ENCODE measurements at places on chromosomes 4 and X.

DNA sequence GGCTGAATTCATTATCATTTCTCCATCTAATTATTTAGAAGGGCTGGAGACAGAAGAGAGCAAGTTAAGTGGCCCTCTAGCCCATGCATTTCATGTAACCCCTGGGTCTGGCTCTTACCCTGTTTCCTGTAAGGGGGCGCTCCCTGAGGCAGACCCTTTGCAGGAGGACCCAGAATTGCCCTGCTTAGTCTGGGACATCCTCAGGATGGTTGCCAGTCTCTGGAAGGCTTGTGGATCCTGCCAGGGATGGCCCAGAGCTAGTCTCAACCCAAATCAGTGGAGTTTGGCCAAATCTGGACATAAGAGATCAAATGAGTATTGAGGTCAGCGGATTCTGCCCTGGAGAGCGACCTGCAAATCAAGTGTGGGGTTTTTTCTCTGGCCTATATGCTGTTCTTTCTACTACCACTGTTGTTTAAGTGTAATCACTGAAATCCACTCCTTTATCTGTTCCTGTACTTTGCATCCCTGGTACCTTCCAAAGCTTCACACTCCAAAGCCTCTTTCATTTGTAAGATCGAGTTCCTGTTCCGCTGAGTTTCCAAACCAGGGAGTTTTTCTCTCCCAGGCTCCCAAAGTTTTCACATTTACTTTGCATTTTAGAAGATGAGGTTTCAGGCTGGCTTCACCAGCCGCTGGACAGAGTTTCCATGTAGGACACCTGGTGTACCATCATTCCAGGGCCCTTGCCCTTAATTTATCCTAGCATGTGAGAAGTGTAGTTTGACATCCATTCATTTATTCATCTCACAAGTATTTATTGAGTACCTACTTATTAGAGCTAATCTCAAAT lies 6.3 kb downstream of the KLF3 start:
- peak overlapping the region; percentile 55 for H3K4me3 ChIP-seq
- peak overlapping the region; percentile 98 for H3K27ac ChIP-seq
- H3K27me3 ChIP-seq = no peaks in the 10 kb centered on the region
- peaks cover 66% of the 10 kb centered on the region for H3K36me3 ChIP-seq
- DNase-seq = no peak

GRCh38 chr4:23838607-23839006 lies 51.2 kb downstream of the PPARGC1A start:
- H3K36me3 ChIP-seq = no peaks in the 10 kb centered on the region
- H3K27ac ChIP-seq = no peak overlapping the region
- H3K27me3 ChIP-seq = no peaks in the 10 kb centered on the region
- H3K4me3 ChIP-seq = no peak overlapping the region
- H3K4me1 ChIP-seq = no peaks in the 10 kb centered on the region

GRCh38 chrX:24298191-24298590 lies 15.7 kb downstream of the SUPT20HL2 start:
- DNase-seq = no peak
- no peaks in the 10 kb centered on the region for H3K4me1 ChIP-seq
- no peak overlapping the region for H3K27ac ChIP-seq
- H3K36me3 ChIP-seq = no peaks in the 10 kb centered on the region
- no peak overlapping the region for H3K4me3 ChIP-seq
- peaks cover 6% of the 10 kb centered on the region for H3K27me3 ChIP-seq

- no peak for DNase-seq
- no peak overlapping the region for H3K27ac ChIP-seq
- no peak overlapping the region for H3K4me3 ChIP-seq
- H3K36me3 ChIP-seq = peaks cover 3% of the 10 kb centered on the region
- no peaks in the 10 kb centered on the region for H3K4me1 ChIP-seq
Observed at GRCh38 chrX:1011691-1012283, 200.7 kb downstream of the CRLF2 start.

DNA sequence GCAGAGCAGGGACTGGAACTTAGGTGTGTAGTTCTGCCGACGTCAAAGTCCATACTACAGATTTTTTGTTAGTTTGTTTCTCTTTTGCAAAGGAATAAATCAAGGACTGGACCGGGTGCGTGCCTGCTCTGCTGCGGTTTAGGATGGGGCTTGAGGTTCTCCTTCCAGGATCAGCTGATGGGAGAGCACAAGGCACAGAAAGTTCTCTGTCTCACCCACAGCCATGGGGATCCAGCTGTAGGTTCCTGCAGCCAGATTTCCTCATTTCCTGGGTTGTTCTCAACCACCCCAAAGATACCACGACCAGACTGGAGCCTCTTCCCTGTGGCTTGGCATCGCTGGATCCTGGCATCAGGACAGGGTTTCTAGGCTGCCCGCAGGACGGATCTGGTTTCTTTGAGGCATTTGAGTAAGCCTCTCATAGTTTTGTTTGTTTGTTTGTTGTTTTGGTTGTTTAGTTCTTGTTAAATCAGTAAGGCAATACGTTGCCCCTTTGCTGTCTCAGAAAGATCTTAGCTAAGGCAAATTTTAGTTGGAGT lies 789 bp upstream of the SRPX start:
- peaks cover 50% of the 10 kb centered on the region for H3K27me3 ChIP-seq
- no peaks in the 10 kb centered on the region for H3K4me1 ChIP-seq
- no peak overlapping the region for H3K27ac ChIP-seq
- no peak for DNase-seq
- peak overlapping the region; percentile 71 for H3K4me3 ChIP-seq
- no peaks in the 10 kb centered on the region for H3K36me3 ChIP-seq

- no peaks in the 10 kb centered on the region for H3K4me1 ChIP-seq
- peaks cover 20% of the 10 kb centered on the region for H3K27me3 ChIP-seq
- no peaks in the 10 kb centered on the region for H3K36me3 ChIP-seq
Observed at GRCh38 chr4:54668014-54668611, 10.4 kb downstream of the KIT start.

GRCh38 chr4:98284640-98285046 lies 23.5 kb downstream of the RAP1GDS1 start:
- DNase-seq = no peak
- peaks cover 34% of the 10 kb centered on the region for H3K4me1 ChIP-seq
- H3K27ac ChIP-seq = peak overlapping the region; percentile 23
- no peaks in the 10 kb centered on the region for H3K27me3 ChIP-seq
- H3K36me3 ChIP-seq = no peaks in the 10 kb centered on the region

GRCh38 chrX:110145854-110146253 lies 142.9 kb downstream of the TMEM164 start:
- no peaks in the 10 kb centered on the region for H3K27me3 ChIP-seq
- peaks cover 3% of the 10 kb centered on the region for H3K36me3 ChIP-seq
- H3K4me1 ChIP-seq = peaks cover 5% of the 10 kb centered on the region
- no peak for DNase-seq

GRCh38 chr4:56212774-56213173 lies 174.5 kb downstream of the AASDH start:
- peaks cover 6% of the 10 kb centered on the region for H3K27me3 ChIP-seq
- no peak overlapping the region for H3K4me3 ChIP-seq
- no peak overlapping the region for H3K27ac ChIP-seq
- no peak for DNase-seq

- H3K36me3 ChIP-seq = peaks cover 31% of the 10 kb centered on the region
- peaks cover 60% of the 10 kb centered on the region for H3K4me1 ChIP-seq
- H3K27ac ChIP-seq = peak overlapping the region; percentile 84
- H3K27me3 ChIP-seq = no peaks in the 10 kb centered on the region
- H3K4me3 ChIP-seq = peak overlapping the region; percentile 75
Observed at GRCh38 chr4:184420881-184421416, 53.4 kb downstream of the IRF2 start.

- H3K4me1 ChIP-seq = peaks cover 15% of the 10 kb centered on the region
- H3K27ac ChIP-seq = no peak overlapping the region
- peak; percentile 32 for DNase-seq
- H3K4me3 ChIP-seq = no peak overlapping the region
- H3K27me3 ChIP-seq = no peaks in the 10 kb centered on the region
- peaks cover 6% of the 10 kb centered on the region for H3K36me3 ChIP-seq
Observed at GRCh38 chr4:4260185-4260751, 12.2 kb upstream of the TMEM128 start.

GRCh38 chrX:153831429-153832150 lies 1.2 kb upstream of the PDZD4 start:
- peak overlapping the region; percentile 63 for H3K4me3 ChIP-seq
- H3K27ac ChIP-seq = peak overlapping the region; percentile 68
- H3K4me1 ChIP-seq = peaks cover 16% of the 10 kb centered on the region
- no peaks in the 10 kb centered on the region for H3K36me3 ChIP-seq

DNA sequence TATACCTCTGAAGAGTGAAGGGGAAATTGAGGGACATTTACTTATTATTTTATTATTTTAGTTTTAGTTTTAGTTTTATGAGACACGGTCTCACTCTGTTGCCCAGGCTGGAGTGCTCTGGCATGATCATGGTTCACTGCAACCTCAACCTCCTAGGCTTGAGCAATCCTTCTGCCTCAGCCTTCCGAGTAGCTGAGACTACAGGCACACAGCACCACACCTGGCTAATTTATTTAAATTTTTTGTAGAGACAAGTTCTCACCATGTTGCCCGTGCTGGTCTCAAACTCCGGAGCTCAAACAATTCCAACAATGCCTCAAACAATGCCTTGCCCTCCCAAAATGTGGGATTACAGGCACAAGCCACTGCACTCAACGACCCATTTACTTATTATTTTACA lies 68.4 kb upstream of the BMP2K start:
- no peak for DNase-seq
- H3K27ac ChIP-seq = no peak overlapping the region
- H3K4me3 ChIP-seq = no peak overlapping the region
- H3K27me3 ChIP-seq = no peaks in the 10 kb centered on the region

GRCh38 chrX:150473371-150473770 lies 95.0 kb upstream of the MTM1 start:
- H3K27ac ChIP-seq = no peak overlapping the region
- no peak for DNase-seq
- no peak overlapping the region for H3K4me3 ChIP-seq
- peaks cover 4% of the 10 kb centered on the region for H3K4me1 ChIP-seq
- peaks cover 3% of the 10 kb centered on the region for H3K36me3 ChIP-seq

DNA sequence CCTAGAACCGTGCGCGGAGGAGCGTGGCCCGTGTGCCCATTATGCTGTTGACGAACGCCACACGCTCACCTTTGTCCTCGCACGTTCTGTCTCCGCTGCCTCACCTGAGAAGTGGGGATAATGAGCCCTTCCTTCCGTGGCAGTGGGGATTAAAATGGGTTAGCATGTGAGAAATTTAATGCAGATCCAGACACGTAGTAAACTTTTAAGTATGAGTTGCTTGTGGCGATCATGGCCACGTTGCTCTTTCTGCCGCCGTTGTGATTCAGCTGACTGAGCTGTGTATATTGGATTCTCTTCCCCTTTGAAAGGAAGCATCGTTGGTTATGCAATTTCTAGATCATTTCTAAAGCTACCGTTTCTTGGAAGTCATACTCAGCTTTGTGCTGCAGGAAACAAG lies 16.5 kb downstream of the TBC1D14 start:
- no peaks in the 10 kb centered on the region for H3K27me3 ChIP-seq
- peaks cover 14% of the 10 kb centered on the region for H3K36me3 ChIP-seq
- H3K4me1 ChIP-seq = peaks cover 71% of the 10 kb centered on the region
- peak overlapping the region; percentile 67 for H3K27ac ChIP-seq

- peaks cover 11% of the 10 kb centered on the region for H3K27me3 ChIP-seq
- no peak overlapping the region for H3K4me3 ChIP-seq
- no peaks in the 10 kb centered on the region for H3K36me3 ChIP-seq
- H3K27ac ChIP-seq = no peak overlapping the region
Observed at GRCh38 chr4:120622601-120623000, 299.9 kb downstream of the PRDM5 start.

GRCh38 chrX:101452056-101452455 lies 33.2 kb upstream of the ARMCX4 start:
- H3K27me3 ChIP-seq = no peaks in the 10 kb centered on the region
- H3K4me1 ChIP-seq = no peaks in the 10 kb centered on the region
- H3K36me3 ChIP-seq = no peaks in the 10 kb centered on the region
- no peak overlapping the region for H3K4me3 ChIP-seq
- DNase-seq = no peak

DNA sequence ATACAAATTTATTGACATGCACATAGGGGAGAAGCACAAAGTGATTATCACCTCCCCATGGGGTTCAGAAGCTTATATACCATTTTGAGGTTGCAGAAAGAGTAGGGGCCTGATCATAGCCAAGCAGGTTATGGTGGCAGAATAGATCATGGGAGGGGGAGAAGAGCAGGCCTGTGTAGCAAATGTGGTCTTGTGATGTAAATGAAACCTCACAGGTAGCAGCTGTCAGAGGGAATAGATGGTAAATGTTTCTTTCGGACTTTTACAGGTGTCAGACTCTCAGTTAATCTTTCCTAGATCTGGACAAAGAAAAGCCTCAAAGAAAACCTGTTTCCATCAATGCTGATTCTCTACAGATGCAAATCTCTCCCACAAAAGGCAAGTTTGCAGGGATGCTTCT lies 84.4 kb downstream of the CFAP299 start:
- peaks cover 18% of the 10 kb centered on the region for H3K4me1 ChIP-seq
- no peak overlapping the region for H3K27ac ChIP-seq
- no peak overlapping the region for H3K4me3 ChIP-seq
- no peaks in the 10 kb centered on the region for H3K27me3 ChIP-seq
- DNase-seq = no peak

DNA sequence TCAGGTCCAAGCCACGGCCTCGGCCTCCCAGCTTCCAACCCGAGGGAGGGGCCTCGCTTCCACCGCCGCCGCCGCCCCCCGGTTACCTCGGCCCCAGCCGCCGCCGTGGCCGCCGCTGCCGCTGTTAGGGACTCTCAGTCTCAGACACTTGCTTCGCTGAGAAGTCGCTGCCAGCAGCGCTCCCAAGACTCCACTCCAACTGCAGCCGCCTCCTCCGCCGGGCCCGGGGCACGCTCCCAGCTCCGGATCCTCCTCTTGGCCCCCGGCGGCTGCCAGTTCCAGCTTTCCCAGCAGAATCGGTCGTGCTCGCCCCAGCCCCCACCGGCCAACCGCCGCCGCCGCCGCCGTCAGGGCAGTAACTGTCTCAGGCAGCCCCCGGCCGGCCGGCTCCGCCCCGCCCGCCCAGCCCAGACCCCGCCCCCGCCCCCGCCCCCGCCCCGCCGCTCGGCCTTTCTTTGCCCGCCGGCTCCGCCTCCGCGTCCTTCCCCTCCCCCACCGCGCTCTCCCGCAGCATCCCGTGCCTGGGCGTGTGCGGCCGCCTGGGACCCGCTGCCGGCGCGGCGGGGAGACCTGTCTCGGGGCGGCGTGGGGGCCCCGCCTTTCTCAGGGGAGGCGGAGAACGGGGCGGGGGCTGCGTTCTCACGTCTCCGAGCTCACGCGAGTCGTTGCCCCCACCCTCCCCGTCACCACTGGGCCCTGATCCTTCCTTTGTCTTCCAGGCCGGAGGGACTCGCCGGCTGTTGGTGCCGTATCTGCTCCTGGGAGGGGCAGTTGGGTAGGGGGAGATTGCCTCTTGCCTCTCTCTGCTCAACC lies at the start of gene ANKRD50:
Gene ANKRD50 (minus strand): TSS at position 361 of the 813 bp plus-strand sequence. CDS start 2,221 bp downstream, outside the sequence.
- H3K27ac ChIP-seq = no peak within 1 kb of the TSS
- H3K4me1 ChIP-seq = peaks cover 4% of the 10 kb centered on the region
- peak; percentile 44 for DNase-seq
- no peak within 1 kb of the TSS for H3K4me3 ChIP-seq
- peaks cover 9% of the 10 kb centered on the region for H3K27me3 ChIP-seq
- H3K36me3 ChIP-seq = peaks cover 3% of the 10 kb centered on the region

- H3K4me3 ChIP-seq = no peak overlapping the region
- H3K4me1 ChIP-seq = no peaks in the 10 kb centered on the region
- no peak overlapping the region for H3K27ac ChIP-seq
- no peaks in the 10 kb centered on the region for H3K36me3 ChIP-seq
- H3K27me3 ChIP-seq = peaks cover 5% of the 10 kb centered on the region
Observed at GRCh38 chrX:47097018-47097417, 18.8 kb downstream of the RGN start.

DNA sequence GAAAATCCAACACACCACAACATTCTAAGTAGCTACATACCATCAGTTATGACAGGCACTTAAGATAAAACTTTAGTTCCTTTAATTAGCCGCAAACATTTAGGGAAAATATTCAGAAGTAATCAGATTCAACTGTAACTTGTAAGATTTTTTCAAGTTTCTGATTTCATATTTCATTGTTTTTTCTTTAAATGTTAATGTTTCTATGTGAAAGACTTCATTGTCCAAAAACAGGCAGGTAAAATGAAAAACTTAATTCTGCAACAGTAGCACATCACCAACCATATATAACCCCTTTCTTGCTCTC lies 11.6 kb upstream of the ODAM start:
- no peaks in the 10 kb centered on the region for H3K27me3 ChIP-seq
- no peaks in the 10 kb centered on the region for H3K36me3 ChIP-seq
- no peak overlapping the region for H3K27ac ChIP-seq
- no peak for DNase-seq
- H3K4me3 ChIP-seq = no peak overlapping the region

All from effector memory CD8-positive, alpha-beta T cell (primary cell).